ENCODE measurements at places on chromosomes 1 and 21. TPM values are rescaled to one million over a fixed set of nuclear protein-coding genes. Genes with fewer than 3 reads are reported as not detected.

Gene C1orf141
- 5.7 TPM for total RNA-seq

Gene AQP10
- total RNA-seq = 0.64 TPM

Gene ASCL5
- total RNA-seq = not detected

Gene DRAXIN
- 0.31 TPM for total RNA-seq

Gene S100A11
- total RNA-seq = 69.4 TPM

Gene SYT14
- total RNA-seq = not detected

Gene NUDT17
- 6.2 TPM for total RNA-seq

Gene PLA2G2F
- total RNA-seq = not detected

Gene KDF1
- total RNA-seq = 6.6 TPM

Gene CELA3B
- total RNA-seq = not detected

Gene SPRR5
- not detected for total RNA-seq

Gene PRRX1
- 37.5 TPM for total RNA-seq

- peaks cover 14% of the 10 kb centered on the region for H3K4me1 ChIP-seq
- H3K27ac ChIP-seq = no peak overlapping the region
- H3K4me3 ChIP-seq = no peak overlapping the region
- DNase-seq = no peak
- H3K36me3 ChIP-seq = no peaks in the 10 kb centered on the region
- H3K27me3 ChIP-seq = no peaks in the 10 kb centered on the region
Observed at GRCh38 chr1:53621144-53621543, 117.8 kb downstream of the GLIS1 start.

DNA sequence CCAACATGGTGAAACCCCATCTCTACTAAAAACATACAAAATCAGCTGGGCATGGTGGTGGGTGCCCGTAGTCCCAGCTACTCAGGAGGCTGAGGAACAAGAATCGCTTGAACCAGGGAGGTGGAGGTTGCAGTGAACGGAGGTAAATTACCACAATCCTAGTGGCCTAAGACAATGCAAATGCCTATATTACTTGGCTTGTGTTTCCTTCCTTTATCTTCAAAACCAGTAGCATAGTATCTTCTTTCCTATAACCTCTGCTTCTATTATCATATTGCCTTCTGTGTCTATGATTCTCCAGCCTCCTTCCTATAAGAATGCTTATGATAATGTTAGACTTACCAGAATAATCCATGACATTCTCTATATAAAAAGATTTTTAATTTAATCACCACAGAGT, 156.2 kb upstream of the RGS18 start:
- no peak overlapping the region for H3K4me3 ChIP-seq
- no peaks in the 10 kb centered on the region for H3K27me3 ChIP-seq
- DNase-seq = no peak
- no peaks in the 10 kb centered on the region for H3K36me3 ChIP-seq
- H3K4me1 ChIP-seq = no peaks in the 10 kb centered on the region

GRCh38 chr1:157154940-157155514, 16.8 kb upstream of the ETV3 start:
- DNase-seq = peak; percentile 48
- H3K27ac ChIP-seq = no peak overlapping the region
- H3K4me1 ChIP-seq = peaks cover 13% of the 10 kb centered on the region
- no peak overlapping the region for H3K4me3 ChIP-seq
- no peaks in the 10 kb centered on the region for H3K27me3 ChIP-seq

- no peaks in the 10 kb centered on the region for H3K4me1 ChIP-seq
- no peak overlapping the region for H3K4me3 ChIP-seq
- H3K27me3 ChIP-seq = no peaks in the 10 kb centered on the region
- H3K27ac ChIP-seq = peak overlapping the region; percentile 41
- no peak for DNase-seq
Observed at GRCh38 chr21:17467392-17467791, 45.5 kb upstream of the CXADR start.

DNA sequence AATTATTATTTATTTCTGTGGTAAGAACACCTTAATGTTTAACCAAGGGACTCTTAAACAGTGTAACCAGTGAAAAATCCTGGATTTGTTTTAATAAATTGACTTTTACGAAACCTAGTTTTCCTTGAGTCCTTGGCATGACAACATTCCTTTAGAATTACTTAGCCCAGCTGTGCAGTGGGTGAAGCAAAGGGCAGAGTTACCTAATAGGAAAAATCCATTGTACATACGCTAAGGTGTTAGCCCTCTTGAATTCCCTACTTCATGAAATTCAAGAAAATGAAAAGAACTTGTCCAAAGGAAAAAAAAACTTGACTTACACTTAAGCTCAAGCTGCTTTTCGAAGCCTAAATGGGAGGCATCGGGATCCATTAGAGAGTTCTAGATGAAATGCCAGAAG, 852.0 kb upstream of the ADAMTS5 start:
- DNase-seq = peak; percentile 60
- H3K4me3 ChIP-seq = no peak overlapping the region
- peak overlapping the region; percentile 47 for H3K27ac ChIP-seq
- no peaks in the 10 kb centered on the region for H3K27me3 ChIP-seq

DNA sequence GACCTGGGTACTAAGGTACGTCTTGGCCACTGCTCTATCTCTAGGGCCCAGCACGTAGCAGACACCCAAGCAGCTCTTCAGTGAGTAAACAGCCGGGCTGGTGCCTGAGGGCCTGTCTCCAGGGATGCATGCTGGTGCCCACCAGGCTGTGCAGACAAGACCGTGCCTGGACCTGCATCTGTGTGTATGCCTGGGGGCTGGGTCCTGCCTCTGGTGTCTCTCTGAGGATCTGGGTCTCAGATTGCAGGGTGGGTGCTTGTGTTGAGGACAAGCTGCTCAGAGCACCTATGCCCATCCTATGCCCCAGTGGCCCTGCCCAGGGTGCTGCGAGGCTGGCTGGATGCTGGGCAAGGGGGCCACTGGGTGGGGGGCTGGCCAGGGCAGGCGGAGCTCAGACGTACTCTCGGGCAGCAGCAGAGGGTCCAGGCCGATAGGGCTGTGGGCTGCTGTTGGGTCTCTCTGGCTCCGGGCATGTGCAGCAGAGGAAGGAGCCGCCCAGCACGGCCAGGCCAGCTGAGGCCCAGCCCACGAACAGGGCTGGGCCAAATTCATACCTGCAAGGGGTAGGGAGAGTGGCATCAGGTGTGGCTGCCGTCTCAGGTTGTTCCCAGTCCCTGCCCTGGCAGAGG, 4.4 kb downstream of the CLDN19 start:
- H3K4me1 ChIP-seq = peaks cover 16% of the 10 kb centered on the region
- no peaks in the 10 kb centered on the region for H3K27me3 ChIP-seq

- H3K4me1 ChIP-seq = no peaks in the 10 kb centered on the region
- no peak for DNase-seq
- H3K4me3 ChIP-seq = no peak overlapping the region
- H3K27me3 ChIP-seq = no peaks in the 10 kb centered on the region
Observed at GRCh38 chr1:156941675-156942074, 21.2 kb downstream of the LRRC71 start.

DNA sequence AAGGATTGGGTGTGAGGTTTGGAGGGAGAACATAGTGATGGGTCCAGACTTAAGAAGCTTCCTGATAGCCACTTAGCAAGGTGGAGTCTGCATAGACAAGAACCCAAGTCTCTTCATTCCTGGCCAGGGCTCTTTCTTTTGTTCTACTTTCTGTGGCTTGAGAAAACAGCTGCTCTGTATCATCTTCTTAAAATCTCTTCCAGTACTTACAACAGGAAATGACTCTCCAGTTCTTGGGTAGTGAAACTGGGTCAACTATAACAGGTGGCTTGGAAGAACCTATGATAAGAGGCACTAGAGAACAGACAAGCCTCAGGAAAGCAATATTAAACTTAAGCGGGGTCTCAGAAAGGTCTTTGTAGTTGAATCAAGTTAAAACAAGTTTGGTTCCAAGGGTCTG, 148.1 kb upstream of the USP24 start:
- DNase-seq = peak; percentile 63
- H3K36me3 ChIP-seq = no peaks in the 10 kb centered on the region
- no peaks in the 10 kb centered on the region for H3K4me1 ChIP-seq
- no peak overlapping the region for H3K27ac ChIP-seq
- no peaks in the 10 kb centered on the region for H3K27me3 ChIP-seq

DNA sequence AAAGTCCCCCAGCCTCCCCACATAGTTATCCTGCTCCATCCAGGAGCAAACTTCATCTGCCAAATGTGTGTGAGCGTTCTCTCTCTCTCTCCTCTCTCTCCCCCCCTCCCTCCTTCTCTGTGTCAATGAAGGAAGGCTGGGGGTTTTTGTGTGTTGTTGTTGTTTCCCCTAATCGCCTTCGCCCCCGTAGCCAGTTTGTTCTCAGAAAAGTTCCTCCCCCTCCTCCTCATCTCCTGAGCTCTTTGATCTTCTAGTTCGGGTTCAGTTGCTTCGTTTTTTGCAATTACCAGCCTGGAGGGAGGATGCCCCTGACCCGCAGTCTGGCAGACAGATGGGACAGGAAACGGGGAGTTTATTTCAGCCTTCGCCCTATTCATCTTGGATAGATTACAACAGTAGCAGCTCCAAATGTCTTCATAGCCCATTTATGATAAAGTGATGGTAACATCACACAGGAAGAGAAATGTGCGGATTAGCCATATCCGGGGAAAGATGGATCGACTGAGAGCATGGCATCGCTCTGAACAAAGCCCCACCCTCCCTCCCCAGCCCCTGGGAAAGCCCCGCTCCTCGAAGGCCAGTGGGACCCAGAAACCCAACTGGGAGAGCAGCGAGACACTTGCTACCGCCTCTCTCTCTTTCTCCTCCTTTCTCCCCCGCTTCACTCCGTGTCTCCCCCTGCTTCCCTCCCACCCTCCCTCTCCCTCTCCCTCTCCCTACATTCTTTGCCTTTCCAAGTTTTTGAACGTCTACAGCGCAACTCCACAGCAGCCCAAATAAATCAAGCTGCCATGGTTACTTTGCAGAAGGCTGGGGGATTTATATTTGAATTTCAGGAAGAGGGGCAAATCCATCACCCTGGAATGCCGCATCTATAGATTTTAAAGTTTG, 139.7 kb upstream of the ARHGEF16 start:
- H3K4me3 ChIP-seq = no peak overlapping the region
- H3K36me3 ChIP-seq = no peaks in the 10 kb centered on the region
- peak; percentile 86 for DNase-seq
- H3K27me3 ChIP-seq = peaks cover 17% of the 10 kb centered on the region
- no peak overlapping the region for H3K27ac ChIP-seq
- H3K4me1 ChIP-seq = peaks cover 12% of the 10 kb centered on the region

GRCh38 chr1:169712309-169712631, 850 bp upstream of the SELL start:
- no peak overlapping the region for H3K4me3 ChIP-seq
- no peaks in the 10 kb centered on the region for H3K36me3 ChIP-seq
- H3K4me1 ChIP-seq = peaks cover 2% of the 10 kb centered on the region
- no peaks in the 10 kb centered on the region for H3K27me3 ChIP-seq

DNA sequence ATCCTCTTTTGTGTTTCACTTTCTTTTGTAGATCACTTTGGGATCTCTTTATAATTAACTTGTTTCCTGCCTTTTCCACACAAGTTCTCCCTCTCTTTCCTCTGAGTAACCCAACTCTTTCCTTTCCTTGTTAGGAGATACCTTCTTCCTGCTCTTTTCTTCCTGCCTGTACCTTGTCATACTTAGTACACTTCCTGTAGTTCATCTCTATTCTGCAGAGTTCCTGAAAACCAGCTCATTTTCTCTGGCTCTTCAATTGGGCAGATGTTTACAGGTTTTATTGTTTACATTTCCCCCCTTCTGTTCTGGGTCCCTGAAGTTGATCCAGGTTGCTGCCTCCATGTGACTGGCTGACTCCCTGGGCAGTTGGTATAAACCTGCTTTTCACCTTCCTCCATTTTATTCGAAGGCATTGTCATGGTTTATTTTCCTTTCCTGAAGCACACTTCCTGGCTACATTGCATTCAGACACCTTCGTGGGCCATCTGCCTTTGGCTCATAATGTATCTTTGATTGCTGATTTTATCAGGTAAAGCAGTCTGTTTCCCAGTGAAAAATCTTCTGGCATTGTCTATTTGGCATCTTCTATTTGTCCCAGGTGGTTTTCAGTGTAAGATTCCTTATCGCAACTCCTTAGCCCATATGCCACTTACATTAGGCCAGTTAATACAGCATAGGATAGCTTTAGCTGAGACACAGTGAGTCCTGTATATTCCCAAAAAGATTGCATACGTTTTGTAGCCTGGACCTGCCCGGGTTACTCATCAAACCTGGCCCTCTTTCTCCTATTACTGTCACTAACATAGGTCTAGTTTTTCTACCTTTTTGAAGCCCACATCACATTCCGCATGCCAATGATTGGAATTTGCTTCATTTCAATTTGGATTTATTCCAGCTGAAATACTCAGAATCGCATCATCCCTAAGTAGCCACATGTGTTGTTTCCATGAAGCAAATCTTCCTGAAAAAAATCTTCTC, 15.4 kb downstream of the CTH start:
- no peaks in the 10 kb centered on the region for H3K4me1 ChIP-seq
- H3K27ac ChIP-seq = no peak overlapping the region

GRCh38 chr1:230306169-230306568, 120.0 kb downstream of the PGBD5 start:
- no peaks in the 10 kb centered on the region for H3K27me3 ChIP-seq
- no peaks in the 10 kb centered on the region for H3K36me3 ChIP-seq
- H3K4me3 ChIP-seq = no peak overlapping the region
- no peak for DNase-seq
- no peak overlapping the region for H3K27ac ChIP-seq

DNA sequence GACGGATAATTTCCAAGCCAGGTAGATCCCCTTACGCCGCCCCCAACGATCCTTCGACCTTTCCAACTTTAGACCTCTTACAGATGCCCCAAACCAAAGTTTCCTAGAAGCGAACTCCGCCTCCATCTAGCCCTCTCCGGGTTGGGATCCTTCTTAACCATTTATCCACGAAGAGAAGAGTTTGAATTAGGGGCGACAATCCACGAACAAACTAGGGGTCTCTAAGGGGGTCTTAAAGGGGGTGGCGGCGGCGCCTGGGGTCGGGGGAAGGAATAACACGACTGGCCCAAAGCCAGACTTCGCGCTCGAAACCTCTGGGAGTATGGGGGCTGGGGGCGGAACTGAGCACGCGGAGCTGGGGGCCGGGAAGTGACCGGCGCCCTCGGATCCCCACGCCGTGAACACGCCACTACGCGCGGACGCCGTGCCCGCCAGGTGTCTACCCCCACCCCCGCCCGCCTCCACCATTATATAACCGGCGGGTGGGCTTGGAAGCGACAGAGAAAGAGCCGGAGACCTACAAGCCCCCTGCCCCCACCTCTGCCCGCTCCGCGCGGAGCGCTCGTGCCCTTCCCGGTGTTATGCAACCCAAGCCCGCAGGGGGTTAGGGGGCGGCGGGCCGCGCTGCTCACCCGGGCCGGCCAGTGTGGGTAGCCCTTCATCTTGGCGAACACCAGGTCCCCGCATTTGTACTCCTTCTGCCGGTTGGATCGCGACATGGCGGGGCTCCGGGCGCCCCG, 594 bp downstream of the HDGF start:
- H3K27ac ChIP-seq = peak overlapping the region; percentile 93
- no peaks in the 10 kb centered on the region for H3K27me3 ChIP-seq
- peak overlapping the region; percentile 83 for H3K4me3 ChIP-seq
- peaks cover 52% of the 10 kb centered on the region for H3K4me1 ChIP-seq
- DNase-seq = peak; percentile 59

DNA sequence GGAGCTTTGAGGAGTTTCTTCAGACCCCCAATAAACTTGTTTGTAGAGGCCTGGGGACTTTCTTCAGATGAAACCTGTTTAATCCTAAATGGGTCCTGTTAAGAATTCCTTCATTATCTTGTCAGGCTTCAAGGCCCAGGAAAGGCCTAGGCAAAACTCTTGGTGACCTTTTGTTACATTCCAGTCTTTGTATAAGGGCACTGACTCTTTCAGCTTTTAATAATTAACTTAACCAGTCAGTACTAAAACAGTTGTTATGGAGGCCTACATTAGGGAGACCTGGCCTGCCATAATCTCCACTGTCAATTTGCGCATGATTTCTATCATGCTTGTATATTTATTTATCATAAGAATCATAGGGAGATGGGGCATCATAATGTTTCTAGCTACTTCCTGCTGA, 110.2 kb downstream of the FCRL5 start:
- H3K27me3 ChIP-seq = no peaks in the 10 kb centered on the region
- DNase-seq = no peak
- no peak overlapping the region for H3K27ac ChIP-seq

All from lung (tissue), 17 donors.